Activated CD4-positive, alpha-beta T cell treated with anti-CD3 and anti-CD28 coated beads for 4 hours (primary cell): ENCODE measurements at places on chromosomes 2 and 18.

- DNase-seq, result no peak
Measured at GRCh38 chr2:58432491-58433170, 191.5 kb upstream of the FANCL start.

DNA sequence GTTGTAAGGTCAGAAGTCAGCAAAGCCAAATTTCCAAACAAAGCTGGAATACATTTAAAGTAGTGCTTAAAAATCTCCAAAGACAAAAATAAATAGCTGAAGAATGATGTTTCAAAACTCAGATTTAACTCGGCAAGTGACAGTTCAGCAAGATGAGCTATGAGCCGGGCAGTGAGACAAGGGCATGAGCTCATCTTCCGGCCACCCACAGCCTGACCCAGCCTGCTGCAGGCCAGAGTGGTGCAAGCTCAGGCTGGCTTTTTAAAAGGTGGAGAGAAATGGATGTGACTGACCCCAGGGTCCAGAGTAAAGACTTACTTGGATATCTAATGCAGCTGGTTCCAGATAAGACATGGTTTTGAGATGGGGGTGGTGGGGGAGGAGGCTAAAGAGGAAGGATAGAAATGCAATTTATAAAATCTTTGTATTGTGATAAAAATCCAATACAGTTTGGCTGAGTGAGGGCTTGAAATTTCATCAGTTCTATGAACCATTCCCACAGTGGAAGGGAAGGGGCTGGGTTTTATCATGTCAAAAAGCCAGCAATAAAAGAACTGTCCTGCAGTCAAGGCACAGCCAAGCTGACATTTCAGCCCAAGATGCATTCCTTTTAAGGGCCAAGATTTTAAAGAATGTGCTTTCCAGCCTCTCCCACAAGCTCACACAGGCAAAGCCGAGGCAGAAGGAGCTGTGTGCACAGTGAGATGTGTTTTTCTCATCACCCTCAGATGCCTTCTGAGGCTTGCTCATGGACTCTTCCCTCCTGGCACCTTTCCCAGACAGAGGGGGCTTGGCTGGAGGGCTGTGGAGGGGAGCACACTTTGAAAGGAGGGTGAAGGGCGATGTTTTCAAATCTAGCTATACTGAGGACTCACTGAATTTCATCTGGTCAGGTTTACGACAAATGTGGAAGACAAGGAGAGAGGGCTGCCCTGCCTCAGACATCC, 97.9 kb upstream of the KLHL29 start:
- DNase-seq, result no peak

DNA sequence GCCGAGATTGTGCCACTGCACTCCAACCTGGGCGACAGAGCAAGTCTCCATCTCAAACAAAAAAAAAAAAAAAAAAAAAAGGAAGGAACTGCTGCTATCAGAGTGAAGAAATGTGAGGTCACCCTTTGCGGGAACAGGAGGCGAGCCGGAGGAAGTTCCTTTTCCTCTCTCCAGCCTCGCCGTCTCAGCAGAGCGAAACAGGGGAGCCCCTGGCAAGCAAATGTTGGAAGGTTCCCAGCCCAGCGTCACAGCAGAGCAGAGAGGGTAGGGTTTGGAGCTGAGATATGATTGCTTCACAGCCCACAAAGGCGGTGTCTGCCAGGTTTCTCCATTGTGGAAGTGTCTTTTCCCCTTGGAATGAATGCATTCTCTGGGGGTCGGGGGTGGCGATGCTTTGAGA, 28.5 kb downstream of the SLC20A1 start:
- DNase-seq, result no peak

- DNase-seq, result no peak
Measured at GRCh38 chr18:5534845-5535244, 9.0 kb downstream of the EPB41L3 start.

DNA sequence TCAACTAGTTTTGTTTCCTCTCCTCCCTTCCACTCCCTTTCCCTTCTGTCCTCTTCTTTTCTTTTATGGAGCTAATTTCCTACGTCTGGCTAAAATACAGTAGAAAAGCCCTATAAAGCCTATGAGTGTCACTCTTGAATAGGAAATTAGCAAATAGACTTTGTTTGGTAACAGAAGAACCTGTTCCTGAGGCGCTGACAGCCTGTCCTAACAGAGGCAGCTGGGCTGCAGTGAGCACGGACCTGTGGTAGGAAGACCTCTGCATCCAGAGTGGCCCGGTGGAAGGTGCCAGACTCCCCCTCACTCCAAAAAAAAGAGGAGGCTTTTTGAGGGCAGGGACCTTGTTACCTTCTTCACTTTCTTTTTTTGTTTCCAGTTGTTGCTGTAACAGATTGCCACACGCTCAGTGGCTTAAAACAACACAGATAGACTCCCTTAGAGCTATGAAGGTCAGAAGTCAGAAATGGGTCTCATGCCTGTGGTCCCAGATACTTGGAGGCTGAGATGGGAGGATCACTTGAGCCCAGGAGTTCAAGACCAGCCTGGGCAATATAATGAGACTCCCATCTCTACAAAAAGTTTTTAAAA, 81.2 kb upstream of the TXNDC2 start:
- DNase-seq, result no peak

- DNase-seq, result peak; percentile 34
Measured at GRCh38 chr18:54284981-54285785, 15.9 kb downstream of the POLI start.

GRCh38 chr2:114614592-114614991, 172.2 kb downstream of the DPP10 start:
- no peak for DNase-seq

- no peak for DNase-seq
Measured at GRCh38 chr2:217751192-217751591, 251.6 kb downstream of the TNS1 start.

GRCh38 chr2:65834771-65835475, 402.5 kb upstream of the SPRED2 start:
- DNase-seq, result no peak

DNA sequence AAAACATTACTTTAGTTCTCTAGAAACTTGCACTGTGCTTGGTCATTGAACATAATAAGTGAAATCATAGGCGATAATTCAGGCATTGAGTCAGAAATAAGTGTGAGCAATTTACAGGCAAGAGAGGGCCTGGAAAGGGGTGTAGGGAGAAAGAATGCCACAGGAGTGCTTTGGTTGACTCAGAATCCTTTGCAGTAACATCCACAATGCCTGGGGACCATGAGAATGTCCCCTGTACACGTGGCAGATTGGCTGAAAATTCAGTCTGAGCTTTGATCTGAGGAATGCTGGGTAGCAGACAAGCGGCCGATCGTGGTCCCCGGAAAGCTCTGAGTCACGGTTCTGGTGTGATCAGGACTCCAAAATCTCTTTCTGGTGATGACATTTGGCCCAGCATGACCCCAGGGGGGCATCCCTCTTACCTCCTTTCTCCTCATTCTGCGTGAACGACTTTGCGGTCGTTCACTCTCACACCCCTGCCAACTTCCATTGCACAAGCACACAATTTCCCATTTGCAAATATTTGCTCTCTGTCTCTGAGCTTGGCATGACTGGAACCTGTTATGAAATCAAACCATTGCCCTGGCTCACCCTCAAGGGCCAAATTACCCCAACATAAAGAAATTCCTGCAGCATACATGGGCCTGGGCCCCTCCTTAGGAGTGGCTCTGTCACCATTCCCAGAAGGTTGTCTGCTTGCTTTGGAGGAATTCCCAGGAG, 305.0 kb upstream of the EPAS1 start:
- DNase-seq, result no peak

- no peak for DNase-seq
Measured at GRCh38 chr2:151040039-151040438, 221.6 kb downstream of the RBM43 start.

DNA sequence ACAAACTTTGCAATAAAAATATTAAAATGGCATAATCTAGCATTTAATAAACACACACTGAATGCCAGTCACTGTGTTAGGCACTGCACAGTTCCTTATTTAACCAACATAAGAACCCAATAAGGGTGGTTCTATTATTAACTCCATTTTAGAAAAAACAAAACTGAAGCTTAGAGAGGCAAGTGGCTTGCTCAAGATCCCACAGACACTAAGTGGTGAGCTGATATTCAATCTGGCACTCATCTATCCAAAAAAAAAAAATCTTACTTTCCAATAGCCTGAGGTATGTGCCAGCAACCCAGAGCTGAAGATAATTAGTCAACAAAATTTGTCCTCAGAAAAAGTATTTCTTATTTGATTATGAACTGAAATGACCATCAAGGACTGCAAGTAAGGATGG, 799 bp downstream of the CYTIP start:
- DNase-seq, result no peak
